Uterus (tissue), 4 donors: ENCODE measurements at places on chromosomes 1 and 21. TPM values are rescaled to one million over a fixed set of nuclear protein-coding genes. Genes with fewer than 3 reads are reported as not detected.

ZBTB8B gene
- not detected for total RNA-seq

GPR25 gene
- total RNA-seq = not detected

IARS2 gene
- total RNA-seq = 50.2 TPM

PRR9 gene
- total RNA-seq = not detected

MIXL1 gene
- total RNA-seq = not detected

MGST3 gene
- total RNA-seq = 196 TPM

RGS21 gene
- total RNA-seq = not detected

SLC44A5 gene
- total RNA-seq = 1.6 TPM

SIM2 gene
- total RNA-seq = not detected

E2F2 gene
- 0.12 TPM for total RNA-seq

TNFSF4 gene
- total RNA-seq = 2.5 TPM

EXTL2 gene
- 63.3 TPM for total RNA-seq

SPATA46 gene
- not detected for total RNA-seq

ANGPTL7 gene
- total RNA-seq = 0.82 TPM

OR2T35 gene
- not detected for total RNA-seq

KAZN gene
- 12.3 TPM for total RNA-seq

SPRR2A gene
- not detected for total RNA-seq

RRP15 gene
- 2.6 TPM for total RNA-seq
